ENCODE measurements at places on chromosomes 5 and 9.

- DNase-seq, result no peak
Measured at GRCh38 chr5:159929176-159929575, 12.9 kb downstream of the ADRA1B start.

DNA sequence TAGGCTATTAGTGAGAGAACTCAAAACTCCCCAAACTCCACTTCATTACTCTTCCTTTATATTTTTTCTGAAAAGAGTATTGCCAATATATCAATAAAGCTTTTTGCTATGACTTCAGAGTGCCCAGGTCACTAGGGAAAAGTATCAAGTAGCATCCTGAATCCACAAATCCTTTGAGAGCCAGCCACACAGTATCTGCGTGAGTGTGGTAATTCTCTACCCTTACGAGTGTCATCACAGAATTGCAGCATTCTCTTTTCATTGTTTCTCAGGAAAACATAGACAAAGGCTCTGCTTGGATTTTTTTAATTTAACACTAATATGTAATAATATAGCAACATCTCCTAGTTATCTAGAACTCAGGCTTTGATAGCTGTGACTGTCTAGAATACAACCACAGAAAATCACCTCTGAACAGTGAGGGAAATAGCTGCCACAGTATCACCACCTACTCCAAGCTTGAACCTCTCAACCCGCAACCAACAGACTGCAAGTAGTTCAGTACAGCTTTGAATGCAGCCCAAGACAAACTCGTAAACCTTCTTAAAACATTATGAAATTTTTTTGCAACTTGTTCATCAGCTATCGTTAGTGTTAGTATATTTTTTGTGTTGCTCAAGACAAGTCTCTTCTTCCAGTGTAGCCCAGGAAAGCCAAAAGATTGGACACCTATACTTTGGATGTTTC lies 79.3 kb upstream of the CCDC152 start:
- DNase-seq, result no peak

GRCh38 chr9:117815948-117816347 lies 111.7 kb downstream of the TLR4 start:
- no peak for DNase-seq

GRCh38 chr9:1871626-1872419 lies 143.3 kb upstream of the SMARCA2 start:
- DNase-seq, result no peak

DNA sequence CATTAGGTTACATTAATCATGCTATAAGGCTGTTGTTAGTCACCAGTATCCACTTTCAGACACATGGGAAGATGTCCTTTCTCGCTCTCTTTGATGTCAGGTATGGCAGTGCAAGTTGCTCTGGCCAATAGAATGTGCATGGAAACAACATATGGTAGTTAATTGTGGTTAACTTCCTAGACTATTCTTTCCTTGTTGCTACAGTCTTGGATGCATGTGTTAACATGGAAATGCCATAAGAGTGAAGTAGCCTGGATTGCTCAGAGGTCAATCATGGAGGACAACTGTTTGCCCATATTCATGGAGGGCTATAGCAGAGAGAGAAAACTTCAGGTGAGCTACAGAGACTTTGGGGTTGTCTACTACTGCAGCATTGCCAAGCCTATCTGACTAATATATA lies 245.8 kb upstream of the GAS1 start:
- no peak for DNase-seq

- no peak for DNase-seq
Measured at GRCh38 chr9:11257992-11258391, 645.2 kb upstream of the PTPRD start.

- DNase-seq, result no peak
Measured at GRCh38 chr9:134326724-134327601, 708 bp downstream of the RXRA start.

- peak; percentile 54 for DNase-seq
Measured at GRCh38 chr9:2015581-2016407, 647 bp downstream of the SMARCA2 start.

- DNase-seq, result no peak
Measured at GRCh38 chr9:95667789-95668188, 151.0 kb upstream of the PTCH1 start.

GRCh38 chr5:133059621-133060020 lies 7.8 kb downstream of the HSPA4 start:
- no peak for DNase-seq

- no peak for DNase-seq
Measured at GRCh38 chr9:136564379-136564988, 18.6 kb upstream of the NOTCH1 start.

DNA sequence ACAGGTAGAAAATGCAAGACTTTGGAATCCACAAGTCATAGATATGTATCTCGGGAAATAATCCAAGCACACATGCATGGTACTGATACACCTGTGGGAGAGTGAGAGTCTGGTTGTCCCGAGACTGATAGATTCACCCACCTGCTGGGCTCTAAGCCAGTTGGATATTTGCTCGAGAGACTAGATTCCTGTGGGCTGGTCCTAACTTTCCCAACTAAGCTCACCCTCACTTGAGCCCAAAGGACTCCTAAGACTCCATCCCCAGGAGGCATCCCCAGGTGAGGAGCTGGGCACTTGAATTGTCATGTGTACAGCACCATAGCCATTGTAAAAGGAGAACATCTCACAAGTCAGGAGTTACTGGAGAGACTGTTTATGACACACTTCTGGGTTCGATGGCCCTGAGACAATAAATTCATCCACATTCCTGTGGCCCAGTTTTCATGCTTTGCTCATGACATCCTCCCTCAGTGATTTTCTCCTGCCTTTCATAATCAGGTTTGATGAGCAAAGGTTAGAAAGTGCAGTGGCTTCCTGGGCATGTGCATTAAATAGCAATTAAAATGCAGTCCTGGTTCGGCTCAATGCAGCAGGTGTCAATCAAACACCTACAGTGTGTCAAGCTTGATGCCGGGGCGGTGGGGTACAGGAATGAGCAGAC lies 18.1 kb downstream of the SLC1A1 start:
- no peak for DNase-seq

GRCh38 chr5:29230591-29230990 lies 1962.9 kb upstream of the CDH6 start:
- DNase-seq, result no peak

- no peak for DNase-seq
Measured at GRCh38 chr9:84702471-84702870, 32.9 kb downstream of the NTRK2 start.

DNA sequence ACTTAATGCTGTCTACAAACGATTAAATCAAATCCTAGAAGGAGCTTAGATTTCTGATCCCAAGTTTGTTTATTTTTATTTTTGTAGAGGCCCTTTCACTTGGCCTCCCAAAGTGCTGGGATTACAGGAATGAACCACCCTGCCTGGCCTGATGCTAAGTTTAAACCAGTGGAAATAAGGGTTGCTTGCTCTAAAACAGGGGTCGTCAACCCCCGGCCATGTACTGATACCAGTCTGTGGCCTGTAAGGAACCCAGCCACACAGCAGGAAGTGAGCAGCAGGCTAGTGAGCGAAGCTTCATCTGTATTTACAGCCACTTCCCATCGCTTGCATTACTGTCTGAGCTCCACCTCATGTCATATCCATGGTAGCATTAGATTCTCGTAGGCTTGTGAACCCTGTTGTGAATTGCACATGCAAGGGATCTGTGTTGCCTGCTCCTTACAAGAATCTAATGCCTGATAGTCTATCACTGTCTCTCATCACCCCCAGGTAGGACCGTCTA lies 11.4 kb downstream of the TTC1 start:
- no peak for DNase-seq

GRCh38 chr5:20307391-20307790 lies 319.4 kb upstream of the CDH18 start:
- DNase-seq, result no peak

DNA sequence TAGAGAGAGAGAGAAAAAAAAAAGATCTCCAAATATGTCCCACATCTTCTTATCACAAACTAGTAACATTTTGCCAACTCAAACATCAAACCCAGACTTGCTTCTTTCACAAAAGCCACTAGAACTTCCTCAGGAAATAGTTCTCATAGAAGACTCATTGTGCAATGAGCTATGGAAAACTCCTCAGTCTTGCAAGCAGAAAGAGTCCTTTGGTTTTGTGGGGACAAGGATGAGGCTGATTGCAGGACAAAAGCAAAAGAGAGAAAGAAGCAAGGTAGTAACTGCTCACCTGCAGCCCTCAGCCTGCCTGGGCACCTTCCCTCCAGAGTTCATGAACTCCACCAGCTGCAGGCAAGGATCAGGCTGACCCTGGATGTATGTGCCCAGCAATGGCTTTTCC lies 399.0 kb downstream of the IRX1 start:
- no peak for DNase-seq

GRCh38 chr5:42908509-42909488 lies 97.1 kb upstream of the SELENOP start:
- DNase-seq, result peak; percentile 86

- DNase-seq, result peak; percentile 73
Measured at GRCh38 chr9:131678499-131679111, 61.3 kb downstream of the RAPGEF1 start.

DNA sequence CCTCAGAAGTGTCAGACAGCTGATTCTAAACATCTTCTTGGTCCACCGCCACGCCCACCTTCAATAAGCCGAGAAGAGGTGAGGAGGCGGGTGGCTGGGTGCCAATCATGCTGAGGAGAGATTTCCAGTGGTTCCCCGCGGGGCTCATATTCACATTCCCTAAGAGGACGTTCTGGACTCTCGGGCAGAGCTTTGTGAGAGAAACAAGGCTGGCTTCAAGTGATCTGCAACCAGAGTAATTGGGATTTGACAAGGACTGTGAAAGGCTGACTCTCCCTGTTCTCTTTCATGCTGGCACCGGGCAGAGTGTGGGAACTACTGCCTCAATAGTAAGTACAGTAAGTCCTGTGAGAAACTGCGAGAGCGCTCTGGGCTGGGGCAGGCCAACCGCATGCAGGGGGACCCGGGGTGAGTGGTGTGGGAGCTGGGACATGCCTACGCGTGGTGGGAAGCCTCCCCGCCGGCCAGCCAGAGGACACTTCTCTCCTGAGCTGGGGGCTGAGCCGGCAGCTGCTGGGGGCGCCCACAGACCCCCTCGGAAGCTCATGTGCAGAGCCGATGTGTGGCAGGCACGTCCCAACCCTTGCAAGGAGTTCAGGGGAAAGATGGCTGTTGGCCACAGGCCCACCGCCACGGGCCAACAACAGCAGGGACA lies 110.9 kb downstream of the LIFR start:
- no peak for DNase-seq

- DNase-seq, result no peak
Measured at GRCh38 chr9:71552480-71552879, 215.8 kb downstream of the CEMIP2 start.

GRCh38 chr9:84317563-84317962 lies 23.0 kb downstream of the SLC28A3 start:
- DNase-seq, result no peak

GRCh38 chr9:1053986-1054425 lies 3.8 kb downstream of the DMRT2 start:
- no peak for DNase-seq

DNA sequence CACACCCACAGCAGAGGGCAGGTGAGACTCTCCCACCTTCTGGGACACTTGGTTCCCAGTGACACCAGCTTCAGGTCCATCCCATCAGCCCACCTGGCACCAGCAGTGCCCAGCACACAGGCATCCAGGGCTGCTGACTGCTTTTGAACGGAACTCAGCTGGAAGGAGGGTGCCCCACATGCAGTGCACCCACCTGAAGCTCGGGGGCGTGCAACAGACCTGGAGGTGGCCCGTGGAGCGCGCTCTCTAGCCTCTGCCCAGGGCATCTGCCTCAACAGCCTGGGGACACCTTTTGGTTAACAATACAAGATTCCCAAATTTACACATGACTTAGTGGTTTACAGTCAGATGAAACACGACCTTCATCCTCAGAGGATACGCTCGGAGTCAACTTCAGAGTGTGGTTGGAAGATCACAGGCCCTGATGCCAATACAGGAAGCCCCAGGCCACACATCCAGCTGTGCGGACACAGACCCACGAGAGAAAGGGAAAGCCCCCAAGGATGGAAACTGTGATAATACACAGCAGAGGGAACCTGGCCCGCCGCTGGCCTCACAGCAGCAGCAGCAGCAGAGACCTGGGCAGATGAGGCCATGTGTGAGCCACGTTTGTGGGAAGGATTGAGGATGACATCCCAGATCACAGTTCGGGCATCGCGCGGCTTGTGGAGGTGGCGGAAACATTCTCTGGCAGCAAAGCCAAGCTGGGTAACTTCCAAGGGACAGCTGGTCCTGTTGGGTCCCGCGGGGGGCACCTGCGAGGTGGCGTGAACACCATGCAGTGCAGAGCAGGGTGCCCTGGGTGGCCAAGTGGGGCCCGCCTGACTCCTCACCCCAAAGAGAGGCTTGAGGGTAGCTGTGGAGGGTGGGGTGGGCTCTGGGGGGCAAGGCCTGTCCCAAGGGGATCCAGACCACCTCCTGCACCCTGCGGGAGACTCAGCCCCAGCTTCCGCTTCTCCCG lies 64.0 kb downstream of the SECISBP2 start:
- DNase-seq, result no peak

DNA sequence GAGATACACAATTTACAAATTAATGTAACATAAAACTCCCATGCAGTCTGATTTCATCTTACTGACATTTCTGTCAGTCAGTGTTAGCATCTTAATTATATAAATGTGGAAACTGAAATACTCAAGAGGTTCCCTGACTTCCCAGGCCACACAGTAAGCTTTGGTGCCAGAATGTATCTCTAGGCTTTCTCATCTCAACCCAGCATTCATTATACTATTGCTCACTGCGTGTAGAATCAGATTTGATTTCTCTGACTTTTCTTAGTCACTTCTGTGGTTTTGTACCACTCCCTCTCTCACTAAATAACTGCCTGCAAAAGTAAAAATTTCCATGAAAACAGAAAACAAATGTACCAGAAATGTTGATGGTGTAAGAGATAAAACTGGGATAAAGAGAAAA lies 31.7 kb upstream of the CDKN2B start:
- no peak for DNase-seq

GRCh38 chr5:127445328-127445727 lies 72.1 kb upstream of the PRRC1 start:
- no peak for DNase-seq

DNA sequence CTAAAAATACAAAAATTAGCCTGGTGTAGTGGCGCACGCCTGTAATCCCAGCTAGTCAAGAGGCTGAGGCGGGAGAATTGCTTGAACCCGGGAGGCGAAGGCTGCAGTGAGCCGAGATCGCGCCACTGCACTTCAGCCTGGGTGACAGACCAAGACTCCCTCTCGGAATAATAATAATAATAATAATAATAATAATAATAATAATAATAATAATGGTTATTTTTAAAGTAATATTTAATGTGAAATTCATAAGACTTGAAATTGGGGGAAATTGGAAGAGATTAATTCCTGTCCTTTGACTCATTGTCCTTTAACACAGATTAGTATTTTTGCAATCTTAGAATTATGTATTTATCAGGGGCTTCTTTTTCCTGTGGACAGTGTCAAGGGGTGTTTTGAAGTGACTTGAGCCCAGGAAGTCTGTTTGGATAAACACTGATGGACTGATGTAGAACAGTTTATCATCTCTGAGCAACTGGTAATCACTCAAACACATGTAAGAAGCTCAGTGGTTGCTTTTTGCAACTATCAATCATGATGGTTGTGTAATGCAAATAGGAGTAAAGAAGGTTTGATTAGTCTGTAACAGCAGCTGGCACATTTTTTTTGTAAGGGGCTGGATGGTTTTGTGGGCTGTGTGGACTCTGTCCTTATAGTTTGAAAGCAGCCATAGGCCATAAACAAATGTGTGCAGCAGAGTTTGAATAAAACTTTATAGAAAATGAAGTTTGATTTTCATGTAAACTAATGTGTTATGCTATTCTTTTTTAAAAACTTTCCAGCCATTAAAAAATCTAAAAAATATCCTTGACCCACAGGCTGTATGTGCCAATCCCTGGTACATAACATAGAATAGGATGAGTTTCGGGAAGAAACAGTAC lies 93.5 kb downstream of the F2RL2 start:
- no peak for DNase-seq

GRCh38 chr5:449151-449550 lies 6.2 kb downstream of the EXOC3 start:
- no peak for DNase-seq

Data from activated T-helper 2 cell treated with anti-CD3 and anti-CD28 coated beads, Interferon-gamma antibody, Interleukin-2, Interleukin-4, amounts not matched to agents 10 μg/mL and 5 μg/mL and 100 μg/mL, durations not matched to agents 14 hours and 24 hours and 36 hours (primary cell).